ENCODE measurements at places on chromosomes 16 and 17.

DNA sequence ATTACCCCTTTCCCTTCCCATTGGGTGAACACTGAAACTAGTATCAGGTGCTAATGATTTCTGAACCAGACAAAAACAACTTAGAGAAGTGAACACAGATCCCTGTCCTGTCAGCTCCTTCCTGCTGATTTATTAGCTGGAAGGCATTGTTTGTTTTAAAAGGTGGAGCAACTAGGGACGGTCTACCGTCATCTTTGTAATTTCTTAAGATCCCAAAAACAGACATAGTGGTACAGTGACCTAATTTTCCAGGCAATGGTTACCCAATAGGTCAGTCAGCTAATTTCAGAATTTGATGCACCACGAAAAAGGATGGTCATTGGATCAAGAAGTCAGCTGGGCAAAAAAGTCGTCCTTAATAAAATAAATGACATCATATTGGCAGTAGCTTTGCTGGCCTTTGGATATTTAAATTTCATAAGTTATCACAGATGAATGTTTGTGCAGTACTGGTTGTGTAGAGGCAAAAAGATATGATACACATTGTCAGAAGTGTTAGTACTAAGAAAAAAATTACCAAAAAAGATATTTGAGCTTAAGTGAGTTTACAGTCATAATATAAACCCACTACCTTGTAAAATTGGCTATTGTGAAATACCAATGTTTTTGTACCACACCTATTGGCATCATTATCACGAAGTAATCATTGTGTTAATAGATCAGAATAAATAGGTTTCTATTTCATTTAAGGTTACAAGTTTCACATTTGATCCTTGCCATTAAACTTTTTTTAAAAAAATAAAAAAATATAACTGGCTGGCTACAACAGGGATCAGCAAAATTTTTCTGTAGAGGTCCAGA, 27.2 kb upstream of the KCNJ16 start:
- no peak for DNase-seq

- no peak for DNase-seq
Observed at GRCh38 chr16:17396762-17397498, 73.8 kb downstream of the XYLT1 start.

DNA sequence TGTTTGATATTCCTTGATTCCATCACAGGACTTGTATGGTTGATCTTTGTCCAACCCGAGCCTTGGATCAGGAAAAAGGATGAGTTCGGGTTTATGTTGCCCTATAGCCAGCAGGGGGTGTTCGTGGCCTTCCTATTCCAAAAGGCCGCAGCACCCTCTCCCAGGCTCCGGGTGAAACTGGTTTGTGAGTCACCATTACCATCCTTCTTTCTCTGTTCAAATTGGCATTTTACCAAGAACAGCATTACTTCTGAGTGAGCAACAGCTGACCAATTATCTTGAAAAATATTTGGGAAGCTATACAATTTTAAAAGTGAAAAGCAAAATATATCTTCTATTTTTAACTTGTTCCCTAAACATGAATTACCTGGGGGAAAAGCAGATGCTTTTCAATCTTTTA, 24.3 kb upstream of the KRT20 start:
- peak; percentile 42 for DNase-seq

- no peak for DNase-seq
Observed at GRCh38 chr17:66996926-66997325, 32.4 kb downstream of the CACNG4 start.

GRCh38 chr17:64348666-64349065, 42.0 kb downstream of the PECAM1 start:
- no peak for DNase-seq

- no peak for DNase-seq
Observed at GRCh38 chr16:48022496-48022895, 133.3 kb downstream of the ABCC12 start.

GRCh38 chr16:11384956-11385586, 39.8 kb downstream of the RMI2 start:
- no peak for DNase-seq

DNA sequence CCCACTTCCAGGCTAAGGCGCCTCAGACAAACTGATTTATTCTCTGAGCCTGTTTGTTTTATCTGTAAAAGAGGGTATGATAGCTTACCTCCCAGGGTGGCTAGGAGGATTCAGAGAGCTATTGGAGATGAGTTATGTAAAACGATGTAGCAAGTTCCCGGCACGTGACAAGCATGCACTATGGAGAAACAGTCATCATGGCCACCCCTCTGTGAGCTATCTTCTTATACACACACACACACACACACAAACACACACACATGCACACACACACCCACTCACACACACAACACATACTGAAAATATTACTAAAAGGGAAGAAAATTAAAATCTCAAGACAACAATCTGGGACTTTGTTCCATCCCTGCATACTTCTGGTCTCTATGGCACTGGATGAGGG, 66.3 kb downstream of the CCT6B start:
- no peak for DNase-seq

GRCh38 chr17:8656693-8657092, 26.2 kb upstream of the MYH10 start:
- DNase-seq: no peak

- no peak for DNase-seq
Observed at GRCh38 chr16:66435896-66436295, 8.8 kb downstream of the BEAN1 start.

DNA sequence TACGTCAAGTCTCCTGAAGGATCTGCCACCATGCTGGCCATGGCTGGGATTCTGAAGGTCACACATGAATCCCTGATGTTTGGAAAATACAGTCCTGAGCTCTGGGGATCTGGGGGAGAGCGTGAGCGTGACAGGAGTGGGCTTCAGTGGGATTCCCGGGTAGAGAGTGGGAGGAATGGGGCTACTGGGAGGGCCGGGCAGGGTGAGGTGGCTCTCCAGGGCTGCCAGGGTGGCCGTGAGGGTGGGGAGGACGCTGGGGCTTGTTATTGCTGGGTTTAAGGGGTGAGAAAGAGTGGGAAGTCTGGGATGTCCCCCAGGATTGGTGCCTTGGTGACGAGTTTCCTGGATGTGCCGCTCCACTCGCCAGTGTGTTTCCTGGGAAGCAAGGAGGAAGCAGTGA, 31.3 kb downstream of the FOXL1 start:
- no peak for DNase-seq

DNA sequence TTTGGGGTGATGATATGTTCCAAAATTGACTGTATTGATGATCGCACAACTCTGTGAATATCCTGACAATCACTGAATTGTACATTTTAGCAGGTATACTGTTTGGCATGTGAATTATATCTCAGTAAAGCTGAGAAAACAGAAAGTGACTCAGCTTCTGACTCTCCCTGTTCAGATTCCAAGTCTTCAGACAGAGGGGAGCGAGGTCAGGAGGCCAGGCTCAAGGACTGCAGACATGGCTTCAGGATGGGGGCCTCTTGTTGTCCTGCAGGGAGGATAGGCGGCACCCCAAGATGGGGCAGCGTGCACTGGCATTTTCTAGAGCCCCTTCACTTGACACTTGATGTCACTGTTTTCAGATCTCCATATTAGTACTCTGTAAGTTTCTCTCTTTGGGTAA, 45.6 kb downstream of the KNOP1 start:
- DNase-seq: no peak

- DNase-seq: no peak
Observed at GRCh38 chr17:1907909-1908698, 78.3 kb downstream of the RPA1 start.

DNA sequence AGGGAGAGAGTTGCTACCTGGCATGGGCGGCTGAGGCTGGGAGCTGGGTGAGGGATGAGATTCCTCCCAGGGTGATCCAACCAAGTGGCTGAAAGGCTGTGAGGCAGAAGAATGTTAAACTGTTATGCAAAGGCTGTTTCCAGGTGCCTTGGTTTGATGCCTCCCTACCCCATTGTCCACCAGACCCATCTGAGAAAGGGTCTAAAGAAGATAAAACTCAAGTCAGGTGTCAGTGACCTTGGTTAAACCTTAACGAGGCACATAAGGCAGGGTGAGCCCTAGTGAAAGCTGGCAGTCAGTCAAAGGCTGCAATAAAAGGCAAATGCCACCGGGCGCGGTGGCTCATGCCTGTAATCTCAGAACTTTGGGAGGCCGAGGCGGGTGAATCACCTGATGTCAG, 23.8 kb downstream of the LDHD start:
- no peak for DNase-seq

DNA sequence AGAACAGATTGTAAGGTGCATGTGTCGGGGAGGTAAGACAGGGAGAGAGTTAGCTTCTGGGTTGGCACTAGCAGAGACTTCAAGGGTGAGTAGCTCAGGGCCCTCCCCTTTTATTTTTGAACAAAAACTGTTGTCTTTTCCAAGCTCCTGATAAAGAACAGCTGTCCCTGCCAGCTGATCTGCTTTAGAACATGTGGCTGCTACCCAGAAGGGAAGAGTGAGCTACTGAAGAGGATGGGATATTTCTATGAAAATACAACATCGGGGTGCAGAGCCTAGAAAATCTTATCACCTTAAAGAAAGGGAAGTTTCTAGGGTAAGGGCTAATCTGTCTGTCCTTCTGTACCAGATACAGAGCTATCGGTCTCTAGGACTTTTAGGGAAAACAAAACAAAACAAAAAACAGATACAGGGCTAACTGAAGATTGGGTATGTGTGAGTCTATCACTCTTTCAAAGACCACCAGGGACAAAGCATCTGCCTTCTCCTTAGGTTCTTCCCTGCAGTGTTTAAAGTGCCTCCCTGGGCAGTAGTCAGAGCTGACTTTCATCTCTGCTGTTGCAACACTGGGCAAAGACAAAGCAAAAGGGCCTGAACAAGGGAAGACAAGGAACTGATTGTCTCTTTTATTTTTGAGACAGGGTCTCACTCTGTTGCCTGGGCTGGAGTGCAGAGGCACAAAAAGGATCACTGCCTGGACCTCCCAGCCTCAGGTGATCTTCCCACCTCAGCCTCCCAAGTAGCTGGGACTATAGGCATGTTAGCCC, 5.0 kb upstream of the DHRS13 start:
- no peak for DNase-seq

- no peak for DNase-seq
Observed at GRCh38 chr17:75428543-75429469, 23.3 kb upstream of the GRB2 start.

GRCh38 chr16:56889206-56889605, 24.2 kb downstream of the SLC12A3 start:
- no peak for DNase-seq

DNA sequence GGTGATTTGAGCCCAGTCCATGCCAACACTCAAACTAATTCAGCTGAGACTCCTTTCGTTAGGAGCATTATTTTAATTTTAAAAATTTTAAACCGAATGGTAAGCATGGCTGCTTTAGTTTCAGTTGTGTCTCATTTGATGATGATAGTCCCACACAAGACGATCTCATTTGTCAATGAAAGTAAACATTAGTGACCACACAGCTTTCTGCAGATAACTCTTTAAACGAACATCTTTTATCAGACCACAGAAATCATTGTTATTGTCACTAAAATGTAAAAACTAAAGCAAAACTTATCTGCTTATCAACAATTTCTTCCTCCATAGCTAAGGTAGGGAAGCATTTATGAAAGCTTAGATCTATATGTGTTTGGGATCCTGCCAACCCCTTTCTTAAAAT, 382.2 kb downstream of the ZFHX3 start:
- no peak for DNase-seq

Data from HL-60 (cell line).